ENCODE measurements at places on chromosomes 6 and 20. TPM values are rescaled to one million over a fixed set of nuclear protein-coding genes. Genes with fewer than 3 reads are reported as not detected.

The TP53INP2 gene
- 7.8 TPM for total RNA-seq

The OTOR gene
- total RNA-seq, result not detected

The MROH8 gene
- total RNA-seq, result 4.0 TPM

The ROS1 gene
- total RNA-seq, result 263 TPM

The TREML2 gene
- 1.4 TPM for total RNA-seq

The RRAGD gene
- total RNA-seq, result 12.7 TPM

The SLC17A3 gene
- total RNA-seq, result not detected

The SAMHD1 gene
- total RNA-seq, result 94.3 TPM

The MEP1A gene
- total RNA-seq, result 0.06 TPM

The EDN1 gene
- 112 TPM for total RNA-seq

The SCAND1 gene
- 86.5 TPM for total RNA-seq

The SLC24A3 gene
- 6.6 TPM for total RNA-seq

The EXOC2 gene
- 33.0 TPM for total RNA-seq

The TNXB gene
- 56.9 TPM for total RNA-seq

The PSORS1C1 gene
- 1.1 TPM for total RNA-seq

The MACROD2 gene
- total RNA-seq, result 67.1 TPM

The GTSF1L gene
- not detected for total RNA-seq

The MAS1 gene
- 0.14 TPM for total RNA-seq

The FAM209B gene
- not detected for total RNA-seq

The ANGPT4 gene
- not detected for total RNA-seq

The TCP11 gene
- 1.7 TPM for total RNA-seq

The GCLC gene
- 40.0 TPM for total RNA-seq

The CALHM6 gene
- 6.0 TPM for total RNA-seq

The LAMP5 gene
- 3.3 TPM for total RNA-seq

The GNMT gene
- total RNA-seq, result 1.0 TPM

The CST5 gene
- not detected for total RNA-seq

The TP53TG5 gene
- not detected for total RNA-seq

The INSM1 gene
- total RNA-seq, result 0.11 TPM

The FOXC1 gene
- total RNA-seq, result 6.2 TPM

The TMEM200A gene
- total RNA-seq, result 6.5 TPM

The HLA-DPA1 gene
- total RNA-seq, result 96.2 TPM

The SEL1L2 gene
- not detected for total RNA-seq

The CTCFL gene
- not detected for total RNA-seq

The GRM4 gene
- total RNA-seq, result 0.12 TPM

The MPIG6B gene
- 1.1 TPM for total RNA-seq

The TMEM151B gene
- 0.21 TPM for total RNA-seq

The SRC gene
- 69.5 TPM for total RNA-seq

The ENPP5 gene
- total RNA-seq, result 19.2 TPM
